ENCODE measurements at places on chromosomes 4 and X.
A peak's percentile ranks its signal among the peaks of the same experiment; 100 is the strongest.

GRCh38 chrX:6856471-6856870, 291.0 kb upstream of the STS start:
- no peak for DNase-seq

- no peak for DNase-seq
Observed at GRCh38 chrX:69117876-69118526, 47.3 kb downstream of the PJA1 start.

DNA sequence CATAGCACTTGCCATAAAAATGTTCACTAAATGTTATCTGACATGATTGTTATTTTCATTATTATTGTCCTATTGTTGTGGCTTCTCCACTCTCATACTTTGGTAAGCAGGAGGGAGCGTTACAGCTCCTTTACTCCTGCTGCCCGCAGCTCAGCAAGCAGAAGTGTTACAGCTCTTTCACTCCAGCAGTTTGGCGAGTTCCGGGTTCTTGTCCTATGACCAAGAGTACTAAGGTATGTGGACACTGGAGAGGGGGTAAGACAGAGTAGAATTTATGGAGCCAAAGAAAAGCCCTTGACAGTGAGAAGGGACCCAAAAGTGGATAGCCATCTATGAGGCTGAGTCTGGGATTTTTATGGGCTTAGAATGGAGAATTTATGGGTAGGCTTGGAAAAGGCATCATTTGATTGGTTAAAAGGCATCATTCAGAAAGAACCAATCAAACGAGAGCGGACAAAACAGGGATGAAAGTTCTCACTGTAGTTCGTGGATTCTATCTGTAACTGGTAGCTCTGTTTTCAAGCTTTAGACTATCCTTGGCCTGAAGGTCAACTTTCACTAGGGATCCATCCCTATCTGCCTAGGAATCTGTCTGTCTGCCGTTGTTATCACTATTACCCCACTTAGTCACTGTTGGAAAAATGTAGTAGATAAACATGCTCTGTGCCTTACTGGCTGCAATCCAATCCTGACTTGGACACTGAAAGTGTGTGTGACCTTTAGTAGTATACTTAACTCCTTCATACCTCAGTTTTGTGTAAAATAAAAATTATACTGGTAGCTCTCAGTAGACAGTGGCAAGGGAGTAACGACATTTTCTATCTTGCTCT, 545.6 kb upstream of the LCORL start:
- DNase-seq: no peak

GRCh38 chrX:12753366-12753765, 37.8 kb upstream of the PRPS2 start:
- no peak for DNase-seq

GRCh38 chrX:134752558-134752957, 94.3 kb upstream of the PLAC1 start:
- DNase-seq: peak; percentile 30

DNA sequence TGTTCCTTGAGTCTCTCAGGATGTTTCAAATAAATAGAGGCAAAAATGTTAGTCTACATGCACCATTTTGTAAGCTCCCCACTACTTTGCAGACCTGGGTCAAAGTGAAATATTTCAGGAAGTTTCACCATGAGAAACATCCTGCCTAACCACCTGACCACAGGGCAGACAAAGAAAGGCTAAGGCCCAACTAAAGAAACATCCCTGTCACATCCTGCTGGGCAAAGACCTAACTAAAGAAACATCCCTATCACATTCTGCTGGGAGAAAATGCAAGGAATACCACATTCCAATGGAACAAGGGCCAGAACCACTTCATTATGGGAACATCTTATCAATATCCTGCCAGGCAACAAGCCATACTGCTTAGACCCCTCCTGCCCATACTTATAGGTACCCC, 1303.4 kb downstream of the TECRL start:
- no peak for DNase-seq

DNA sequence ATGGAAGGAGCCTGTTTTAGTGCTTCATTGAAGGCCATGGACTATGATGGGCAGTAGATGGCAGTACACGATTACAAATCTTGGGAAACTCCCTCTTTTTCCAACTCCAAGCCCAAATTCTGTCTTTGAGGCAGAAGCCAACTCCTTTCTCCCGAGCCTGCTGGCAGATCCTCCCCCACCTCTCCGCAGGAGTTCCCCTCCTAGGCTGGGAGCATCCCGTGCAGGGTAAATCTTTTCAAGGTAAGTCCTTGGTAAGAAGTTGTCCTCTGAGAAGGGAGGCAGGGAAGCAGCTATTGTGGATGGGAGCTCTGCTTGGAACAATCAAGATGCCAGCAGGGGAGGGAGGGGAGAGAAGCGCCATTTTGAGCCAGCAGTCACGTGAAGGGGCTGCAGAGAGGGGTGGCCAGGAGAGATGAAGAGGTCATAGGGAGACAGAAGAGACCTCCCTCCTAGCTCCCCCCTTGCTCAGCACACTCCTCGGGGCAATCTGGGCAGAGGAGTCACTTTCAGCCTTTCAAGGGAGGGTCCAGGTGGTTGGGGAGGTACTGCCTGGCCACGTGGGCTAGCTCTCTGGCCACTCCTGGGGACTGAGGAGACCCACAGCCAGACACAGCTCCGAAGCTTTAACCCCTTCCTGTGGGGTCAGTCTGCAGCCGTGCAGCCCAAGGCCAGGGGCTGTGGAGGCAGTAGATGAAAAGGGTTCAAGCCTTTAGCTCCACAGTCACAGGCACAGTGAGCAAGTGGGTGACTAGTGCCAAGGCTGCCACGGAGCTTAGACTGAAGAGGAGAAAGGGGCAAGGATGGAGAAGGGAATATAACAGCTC, 9.6 kb downstream of the CC2D2A start:
- peak; percentile 87 for DNase-seq

DNA sequence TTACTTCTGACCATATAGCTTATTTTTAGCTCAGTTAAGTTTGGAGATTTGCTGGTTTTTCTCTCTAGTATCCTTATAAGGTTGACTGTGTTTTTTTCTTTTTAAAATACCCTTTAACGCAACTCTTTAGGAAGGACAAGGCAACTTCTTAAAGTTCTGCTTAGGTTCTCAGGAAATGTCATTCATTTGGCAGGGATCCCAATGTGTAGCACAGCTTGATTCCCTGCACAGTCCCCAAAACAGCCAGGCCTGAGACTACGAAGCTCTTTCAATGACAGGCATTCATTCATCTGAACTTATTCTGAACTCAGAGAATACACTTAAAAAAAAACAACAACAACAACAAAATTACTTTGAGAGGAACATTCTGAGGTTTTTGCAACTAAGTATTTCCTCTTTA, 1765.8 kb downstream of the PCDH7 start:
- peak; percentile 13 for DNase-seq

DNA sequence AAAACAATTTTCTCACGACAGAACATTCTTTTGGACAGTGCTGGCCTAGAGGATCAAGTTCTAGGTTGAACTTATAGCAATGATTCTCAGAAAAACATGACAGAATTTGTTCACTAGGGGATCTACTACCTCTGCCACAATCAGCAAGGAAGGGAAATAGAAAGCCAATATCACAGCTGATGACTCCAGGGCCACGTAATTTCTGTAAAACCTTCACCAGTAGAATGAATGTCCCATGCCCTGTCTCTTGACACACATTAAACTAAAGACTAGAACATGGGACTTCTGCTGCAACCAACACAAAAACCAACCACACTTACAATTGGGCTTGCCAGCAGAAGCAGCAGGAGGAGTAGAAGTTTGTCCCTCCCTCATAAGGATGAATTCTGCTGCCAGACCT, 86.0 kb upstream of the NPFFR2 start:
- DNase-seq: no peak

GRCh38 chrX:311156-312129, 7.2 kb downstream of the GTPBP6 start:
- no peak for DNase-seq

DNA sequence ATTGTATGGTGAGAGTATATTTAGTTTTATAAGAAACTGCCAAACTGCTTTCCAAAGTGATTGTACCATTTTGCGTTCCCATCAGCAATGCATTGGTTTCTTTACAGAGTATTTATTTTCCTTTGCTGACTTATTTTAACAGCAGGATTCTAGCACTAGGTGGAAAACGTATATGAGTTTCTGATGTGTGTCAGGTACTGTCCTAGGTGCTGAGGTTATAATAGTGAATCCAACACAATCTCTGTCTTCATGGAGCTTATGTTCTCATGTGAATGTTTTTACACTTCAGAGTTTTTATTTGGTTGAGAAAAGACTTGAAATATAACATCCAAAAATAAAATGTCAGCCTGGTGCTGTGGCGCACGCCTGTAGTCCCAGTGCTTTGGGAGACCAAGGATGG, 4.0 kb downstream of the REPS2 start:
- DNase-seq: no peak

DNA sequence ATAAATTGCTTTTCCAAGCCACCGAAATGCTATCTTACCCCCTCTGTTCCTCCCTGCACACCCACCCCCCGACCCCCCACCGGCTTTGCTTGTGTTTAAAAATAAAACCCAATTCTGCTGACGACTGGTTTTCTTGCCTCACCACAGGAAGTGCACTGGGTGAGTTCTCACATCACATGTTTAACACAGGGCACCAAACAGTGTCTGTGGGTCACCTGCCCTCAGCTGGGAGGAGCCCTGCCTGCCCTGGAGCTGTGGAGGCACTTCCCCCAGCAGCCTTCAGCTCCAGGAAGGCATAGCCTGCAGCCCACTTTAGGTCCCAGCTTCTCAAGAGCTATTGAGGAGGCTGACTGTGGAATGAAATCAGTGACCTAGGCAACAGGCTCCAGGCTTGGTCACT, 8.8 kb downstream of the TMEM255A start:
- no peak for DNase-seq

DNA sequence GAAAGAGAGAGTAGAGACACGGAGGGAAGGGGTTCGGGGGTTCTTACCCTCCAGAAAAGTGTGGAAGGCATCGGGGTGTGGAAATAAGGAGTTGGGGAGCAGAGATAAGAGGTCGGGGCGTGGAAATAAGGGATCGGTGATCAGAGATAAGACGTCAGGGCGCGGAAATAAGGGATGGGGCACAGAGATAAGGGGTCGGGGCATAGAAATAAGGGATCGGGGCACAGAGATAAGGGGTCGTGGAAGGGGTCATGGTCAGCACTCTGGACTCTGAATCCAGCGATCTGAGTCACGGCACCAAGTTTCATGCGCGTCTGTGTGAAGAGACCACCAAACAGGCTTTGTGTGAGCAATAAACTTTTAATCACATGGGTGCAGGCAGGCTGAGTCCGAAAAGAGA, 119.1 kb downstream of the PCDH10 start:
- DNase-seq: no peak

DNA sequence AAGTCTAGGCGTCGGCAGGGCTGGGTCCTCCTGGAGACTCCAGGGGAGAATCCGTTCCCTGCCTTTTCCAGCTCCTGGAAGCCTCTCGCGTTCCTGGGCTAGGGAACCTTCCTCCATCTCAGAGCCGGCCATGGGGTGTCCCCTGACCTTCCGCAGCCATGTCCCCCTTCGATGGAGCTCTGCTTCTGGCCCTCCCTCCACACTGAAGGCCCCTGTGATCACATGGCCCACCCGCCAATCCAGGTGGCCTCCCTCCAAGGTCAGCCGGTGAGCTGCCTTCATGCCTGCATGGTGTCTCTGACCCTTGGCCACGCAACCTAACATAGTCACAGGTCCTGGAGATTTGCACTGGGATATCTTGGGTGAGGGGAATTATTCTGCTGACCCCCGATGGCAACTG, 69.6 kb downstream of the TRMT44 start:
- DNase-seq: no peak

GRCh38 chrX:37783305-37783704, 3.4 kb downstream of the CYBB start:
- DNase-seq: no peak

DNA sequence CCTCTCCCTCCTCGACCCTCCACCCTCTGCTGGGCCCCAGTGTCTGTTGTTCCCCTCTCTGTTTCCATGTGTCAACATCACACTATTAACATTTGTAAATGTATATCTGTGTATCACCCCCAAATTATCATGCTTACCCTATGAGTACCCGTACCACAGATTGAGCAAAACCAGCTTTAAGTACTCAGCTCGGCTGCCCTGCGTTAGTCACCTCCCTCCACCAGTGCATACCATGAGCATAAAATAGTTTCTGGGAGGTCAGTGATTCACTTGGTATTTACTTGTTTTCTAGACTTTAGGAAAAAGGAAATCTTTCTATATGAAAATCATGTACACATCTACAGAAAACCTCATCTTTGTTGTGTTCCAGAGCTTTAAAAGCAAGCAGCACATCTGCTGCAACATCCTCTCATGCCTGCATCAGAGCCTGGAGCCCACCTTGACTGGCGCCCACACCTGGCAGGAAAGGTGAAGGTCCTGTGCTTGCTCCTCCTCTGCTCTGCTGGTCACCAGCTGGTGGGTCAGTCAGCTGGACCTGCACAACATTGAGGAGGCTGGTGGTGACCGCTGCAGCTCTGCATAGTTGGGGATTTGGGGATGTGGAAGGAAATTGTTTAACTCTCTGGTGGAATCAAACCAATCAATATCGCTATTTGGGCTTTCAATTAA, 214.4 kb upstream of the KLF3 start:
- peak; percentile 67 for DNase-seq

DNA sequence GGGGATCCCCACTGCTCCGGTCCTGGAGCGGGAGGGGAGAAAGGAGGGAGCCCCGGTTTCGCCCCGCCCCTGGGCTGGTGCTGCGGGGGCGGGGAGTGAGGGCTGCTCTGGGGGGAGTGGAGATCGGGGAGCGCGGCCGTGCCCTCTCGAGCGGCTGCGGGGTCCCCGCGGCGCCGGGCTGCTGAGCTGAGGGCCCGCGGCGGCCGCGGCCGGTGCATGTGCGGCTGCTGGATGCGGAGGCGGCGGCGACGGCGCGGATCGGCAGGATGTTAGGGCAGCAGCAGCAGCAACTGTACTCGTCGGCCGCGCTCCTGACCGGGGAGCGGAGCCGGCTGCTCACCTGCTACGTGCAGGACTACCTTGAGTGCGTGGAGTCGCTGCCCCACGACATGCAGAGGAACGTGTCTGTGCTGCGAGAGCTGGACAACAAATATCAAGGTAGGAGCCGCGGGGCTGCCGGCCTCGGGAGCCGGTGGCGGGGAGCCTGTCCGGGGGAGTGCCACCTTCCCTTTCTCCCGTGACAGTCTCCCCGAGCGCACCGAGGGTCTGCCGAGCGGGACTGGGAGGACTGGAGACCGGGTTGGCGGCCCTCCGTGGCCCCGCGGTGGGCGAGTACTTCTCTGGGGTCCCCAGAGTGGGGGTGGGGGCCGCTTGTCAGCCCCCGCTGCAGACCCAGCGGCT, at the start of gene ING2:
Gene ING2, plus strand, starts transcription at position 129 of the 681 bp plus-strand sequence. Its CDS starts 138 bp downstream, at position 267.
- peak; percentile 78 for DNase-seq

DNA sequence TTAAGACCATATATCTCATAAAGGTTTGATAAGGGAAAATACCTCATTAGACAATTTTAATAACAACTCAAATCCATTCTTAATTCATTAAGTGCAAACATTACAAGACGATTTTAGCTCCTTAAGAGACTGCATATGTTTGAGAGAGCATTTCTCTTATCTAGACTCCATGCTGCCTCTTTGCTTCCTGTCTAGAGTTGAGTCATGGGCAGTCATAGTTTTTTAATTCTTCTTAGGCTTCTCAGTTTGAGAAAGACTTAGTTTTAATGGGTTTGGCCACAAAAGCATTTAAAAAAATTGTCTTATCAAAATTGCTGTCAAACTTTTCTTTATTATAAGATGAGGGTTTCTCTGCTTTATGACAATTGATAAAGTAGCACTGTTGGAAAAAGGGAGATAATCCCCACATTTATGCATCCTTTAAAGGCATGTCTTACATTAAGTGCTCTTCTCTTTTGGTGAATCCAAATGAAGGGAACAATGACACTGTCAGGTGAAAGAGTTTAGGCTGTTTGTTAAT, 713.4 kb downstream of the PCDH18 start:
- no peak for DNase-seq
